Activated T-cell treated with anti-CD3 and anti-CD28 coated beads for 4 hours (primary cell): ENCODE measurements at places on chromosomes 4 and X.

DNA sequence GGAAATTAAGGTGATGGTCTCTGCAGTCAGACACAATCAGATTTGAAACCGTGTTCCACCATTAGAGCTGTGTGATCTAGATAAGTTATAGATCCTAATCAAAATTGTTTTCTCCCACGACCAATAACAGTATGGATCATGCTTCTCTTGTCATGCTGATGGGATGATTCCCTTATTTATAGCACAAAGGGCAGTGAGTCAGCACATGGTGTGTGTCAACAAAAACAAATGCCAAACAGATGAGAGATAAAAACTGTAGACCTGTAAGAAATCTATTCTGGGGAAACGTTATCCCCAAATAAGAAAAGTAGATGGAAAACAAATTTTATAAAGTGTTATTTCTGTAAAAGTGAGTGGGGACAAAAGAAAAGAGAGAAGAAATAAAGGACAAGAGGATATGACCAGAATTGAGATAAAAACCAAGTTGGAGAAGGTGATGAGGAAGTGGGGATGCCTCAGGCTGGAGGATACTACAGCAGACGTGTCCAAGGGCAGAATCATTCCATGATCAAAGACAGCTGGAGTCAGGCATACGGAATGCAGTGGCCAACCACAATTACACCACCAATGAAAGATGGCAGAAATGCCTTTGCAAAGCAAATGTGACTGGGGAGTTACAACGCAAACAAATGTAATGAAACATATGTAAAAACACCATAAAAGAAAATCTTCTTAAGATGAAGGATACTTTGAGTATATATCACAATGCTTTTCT, 377.8 kb upstream of the PRKX start:
- DNase-seq: no peak

DNA sequence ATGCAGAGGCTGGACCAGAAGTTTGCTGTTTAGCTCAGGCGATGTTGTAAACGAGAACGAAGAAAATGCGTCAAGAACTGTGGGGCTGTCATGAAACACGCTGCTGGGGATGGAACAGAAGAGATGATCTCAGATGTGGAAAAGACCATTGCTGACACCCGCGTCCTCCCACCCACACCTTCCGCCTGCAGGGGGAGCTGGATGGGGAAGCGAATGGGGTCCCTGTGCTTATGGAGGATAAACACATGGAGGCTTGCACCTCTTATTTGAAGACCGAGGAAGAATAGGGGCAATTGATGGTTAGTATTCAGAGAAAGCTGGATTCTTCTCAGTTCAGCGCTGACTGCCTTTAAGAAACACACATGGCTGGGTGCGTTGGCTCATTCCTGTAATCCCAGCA, 63.9 kb downstream of the GPR143 start:
- DNase-seq: no peak

- no peak for DNase-seq
These were observed 822.2 kb downstream of the RPA4 start for GRCh38 chrX:97705936-97706335.

GRCh38 chr4:56689201-56689969, 8.3 kb upstream of the HOPX start:
- DNase-seq: no peak

GRCh38 chr4:101787701-101788316, 2.7 kb upstream of the BANK1 start:
- DNase-seq: no peak

- DNase-seq: no peak
These were observed 419.4 kb downstream of the EPHA5 start for GRCh38 chr4:65250916-65251315.

- no peak for DNase-seq
These were observed 61.7 kb downstream of the TMA16 start for GRCh38 chr4:163556177-163556576.

GRCh38 chr4:53895137-53895536, 169.3 kb downstream of the CHIC2 start:
- DNase-seq: no peak

GRCh38 chr4:1109898-1110506, 3.4 kb downstream of the RNF212 start:
- no peak for DNase-seq

GRCh38 chr4:166675411-166675810, 558.9 kb downstream of the SPOCK3 start:
- DNase-seq: no peak

- no peak for DNase-seq
These were observed 35.3 kb downstream of the DCTD start for GRCh38 chr4:182881914-182882313.

- DNase-seq: no peak
These were observed 28.8 kb downstream of the COL4A5 start for GRCh38 chrX:108468486-108468885.
